Right ventricle myocardium superior (tissue), 1 donor: ENCODE measurements at places on chromosomes 4 and X.

DNA sequence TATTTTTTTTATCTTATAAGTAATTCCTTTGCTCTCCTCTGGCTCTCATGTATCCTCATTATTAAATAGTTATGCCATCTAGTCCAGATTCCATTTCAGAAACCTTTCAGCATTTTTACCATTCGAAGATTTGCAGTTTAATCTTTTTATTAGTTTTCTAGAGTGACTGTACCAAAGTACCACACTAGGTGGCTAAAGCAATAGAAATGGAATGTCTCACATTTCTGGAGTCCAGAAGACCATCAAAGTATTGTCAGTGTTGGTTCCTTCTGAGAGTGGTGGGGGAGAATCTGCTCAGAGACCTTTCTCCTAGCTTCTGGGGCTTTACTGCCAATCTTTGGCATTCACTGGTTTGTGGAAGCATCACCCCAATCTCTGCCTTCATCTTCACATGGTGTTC is 3.7 kb upstream of the PNMA3 start:
- no peak for DNase-seq

DNA sequence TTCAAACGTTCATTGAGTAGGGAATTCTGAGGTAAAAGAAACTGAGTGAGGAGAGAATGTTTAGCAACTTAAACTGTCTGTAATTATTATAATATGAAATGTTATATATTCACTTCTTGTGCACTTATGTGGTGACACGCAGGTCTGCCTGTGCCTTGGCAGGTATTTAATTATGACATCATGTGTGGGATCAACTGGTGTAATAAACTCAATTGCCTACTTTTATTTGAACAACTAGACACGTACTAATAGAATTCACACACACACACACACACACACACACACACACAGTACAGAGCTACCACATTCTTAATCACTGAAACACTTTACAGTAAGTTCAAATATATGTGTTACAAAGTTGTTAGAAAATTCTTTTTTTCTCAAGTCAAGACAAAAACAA is 20.7 kb upstream of the SLC25A31 start:
- no peak for DNase-seq

DNA sequence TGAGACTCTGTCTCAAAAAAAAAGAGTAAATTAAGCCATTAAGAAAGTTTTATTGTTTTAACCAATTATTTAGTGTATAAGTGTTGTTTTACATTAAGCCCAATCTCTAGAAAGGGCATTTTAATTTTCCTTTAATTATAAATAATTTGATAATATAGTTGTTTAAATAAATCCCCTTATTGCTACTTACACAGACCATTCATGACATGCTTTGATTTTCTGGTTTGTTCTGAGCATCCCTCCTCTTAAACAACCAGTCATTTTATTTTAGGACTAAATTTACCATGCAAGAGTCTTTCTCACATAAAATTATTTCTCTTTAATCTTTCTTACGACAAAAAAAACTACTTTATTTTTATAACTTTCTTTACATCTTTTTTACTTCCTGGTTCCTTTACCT is 23.5 kb upstream of the PAGE5 start:
- no peak for DNase-seq

DNA sequence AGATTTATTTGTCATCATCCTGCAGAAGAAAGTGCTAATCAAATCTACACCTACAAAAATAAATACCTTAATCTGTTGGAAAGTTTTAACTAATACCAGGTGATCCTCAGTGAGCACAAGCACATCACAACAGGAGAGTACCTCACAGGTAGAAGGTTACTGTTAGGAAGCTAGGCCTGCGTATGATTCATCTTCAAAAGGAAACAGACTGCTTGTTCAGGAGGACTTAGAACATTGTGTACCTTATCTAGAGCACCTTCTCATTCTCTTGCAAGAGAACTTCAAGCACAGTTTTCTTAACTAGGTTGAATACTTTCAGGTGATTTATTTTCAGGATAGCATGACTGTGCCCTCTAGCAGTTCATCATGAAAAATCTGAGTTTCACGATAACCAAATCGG is 54.2 kb downstream of the MND1 start:
- no peak for DNase-seq

GRCh38 chr4:99801005-99801699 is 15.5 kb upstream of the DAPP1 start:
- DNase-seq = no peak
